Stomach (tissue), 19 donors: ENCODE measurements at places on chromosomes 6 and 20. TPM values are rescaled to one million over a fixed set of nuclear protein-coding genes. Genes with fewer than 3 reads are reported as not detected.

DNA sequence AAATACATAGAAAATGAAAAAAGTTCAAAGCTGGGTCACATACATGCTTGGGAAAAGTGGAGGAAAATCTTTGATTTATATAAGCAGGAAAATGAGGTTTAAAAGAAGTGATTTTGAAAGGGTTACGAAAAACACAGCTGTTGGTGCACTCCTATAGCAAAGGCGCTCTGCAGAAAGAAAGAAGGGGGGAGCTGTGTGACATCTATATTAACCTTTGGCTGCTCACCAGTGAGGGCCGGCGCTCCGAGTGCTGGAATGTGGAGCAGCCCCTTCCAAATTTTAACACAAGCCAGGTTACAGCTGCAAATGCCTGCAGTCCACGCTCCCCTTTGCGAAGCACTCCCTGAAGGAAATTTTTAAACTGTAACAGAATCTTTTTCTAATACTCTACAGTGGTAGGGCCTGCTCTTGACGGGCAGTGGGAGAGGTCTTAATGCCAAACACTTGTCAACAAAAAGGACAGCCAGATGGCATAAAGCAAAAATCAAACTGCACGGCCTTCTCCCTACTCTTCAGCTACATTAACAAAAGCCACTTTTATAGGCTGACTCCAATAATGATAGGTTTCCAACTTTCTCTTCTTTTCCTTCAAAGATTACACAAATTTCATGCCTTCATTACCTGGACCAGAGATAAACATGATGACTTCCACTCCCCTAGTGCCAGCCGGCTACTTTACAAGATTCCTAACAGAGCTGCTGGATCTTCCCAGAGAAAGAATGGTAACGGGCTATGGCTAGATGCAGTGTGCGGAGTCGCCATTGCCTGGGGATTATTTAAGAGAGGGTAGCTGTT is 4.8 kb downstream of the BMP7 start:
- DNase-seq, result peak; percentile 83

- DNase-seq, result no peak
Observed at GRCh38 chr6:156715839-156716238, 61.3 kb upstream of the ARID1B start.

DNA sequence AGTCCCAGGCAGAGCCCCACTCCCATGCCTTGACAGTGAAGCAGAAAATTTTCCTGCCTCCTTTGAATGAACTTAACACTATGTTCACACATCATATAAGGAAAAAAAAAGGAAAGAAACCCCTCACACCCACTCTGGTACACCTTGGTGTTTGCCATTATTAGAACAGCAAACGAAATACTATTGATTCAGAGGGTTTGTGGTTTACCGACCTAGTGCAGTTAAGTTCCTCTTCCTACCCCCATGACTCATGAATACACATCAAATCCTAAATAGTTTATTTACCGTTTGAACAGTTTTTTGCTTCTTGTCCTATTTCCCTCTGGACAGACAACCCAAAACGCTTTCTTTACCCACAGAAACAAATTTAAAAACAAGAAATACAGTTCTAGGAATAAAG is 237.7 kb downstream of the FOXA2 start:
- DNase-seq, result no peak

DNA sequence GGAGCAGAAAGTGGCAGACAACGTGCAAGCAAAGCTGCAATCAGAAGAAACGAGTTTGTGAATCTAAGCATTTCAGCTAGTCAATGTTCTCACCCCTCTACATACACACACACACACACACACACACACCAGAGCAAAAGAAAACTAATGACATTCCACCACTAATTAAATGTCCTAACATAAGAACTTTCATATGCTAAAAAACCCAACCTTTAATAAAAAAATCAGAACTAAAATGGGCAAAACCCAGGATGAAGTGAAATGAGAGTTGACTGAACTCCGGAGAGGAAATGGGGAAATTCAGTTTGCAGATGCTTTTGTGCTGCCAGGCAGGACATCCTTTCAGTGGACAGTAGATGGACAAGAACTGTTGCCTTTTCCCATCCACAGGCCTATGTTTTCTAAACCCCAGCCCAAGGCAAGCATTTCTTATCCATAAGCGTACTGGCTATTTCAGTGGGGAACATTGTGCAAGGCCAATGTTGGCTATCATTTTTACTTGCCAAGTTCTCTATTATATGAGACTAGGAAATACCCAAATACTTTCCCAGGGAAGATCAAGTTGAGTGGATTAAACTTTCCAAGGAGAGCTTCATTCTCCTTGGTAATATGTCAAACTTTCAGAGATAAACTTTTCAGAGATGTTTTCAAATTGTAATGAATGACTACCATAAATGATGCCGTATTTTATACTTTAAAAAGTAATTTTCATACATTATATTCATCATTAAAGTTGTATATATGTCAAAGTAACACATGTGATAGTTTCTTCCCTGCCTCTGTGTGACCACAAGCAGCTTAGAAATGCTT is 27.3 kb downstream of the RIN2 start:
- DNase-seq, result no peak

GRCh38 chr6:168318579-168319278 is 848 bp downstream of the DACT2 start:
- no peak for DNase-seq

DNA sequence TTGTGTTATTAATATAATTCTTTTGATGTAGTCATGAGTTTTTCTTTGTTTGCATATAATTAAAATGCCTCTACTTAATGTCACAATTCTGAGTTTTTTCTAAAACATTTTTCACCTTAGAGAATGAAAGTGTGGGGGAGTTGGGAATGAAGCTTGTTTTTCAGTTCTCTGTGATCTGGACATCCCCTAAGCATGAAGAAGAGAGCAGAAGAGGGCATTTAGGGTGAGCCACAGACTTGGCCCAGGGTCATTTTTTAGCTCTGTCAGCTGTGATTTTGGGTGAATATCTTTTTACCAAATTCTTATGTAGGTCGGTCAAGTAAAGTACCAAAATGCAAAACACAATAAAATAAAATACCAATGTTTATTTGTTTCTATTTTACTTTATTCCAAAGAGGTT is 3.9 kb downstream of the OTOR start:
- DNase-seq, result no peak

DNA sequence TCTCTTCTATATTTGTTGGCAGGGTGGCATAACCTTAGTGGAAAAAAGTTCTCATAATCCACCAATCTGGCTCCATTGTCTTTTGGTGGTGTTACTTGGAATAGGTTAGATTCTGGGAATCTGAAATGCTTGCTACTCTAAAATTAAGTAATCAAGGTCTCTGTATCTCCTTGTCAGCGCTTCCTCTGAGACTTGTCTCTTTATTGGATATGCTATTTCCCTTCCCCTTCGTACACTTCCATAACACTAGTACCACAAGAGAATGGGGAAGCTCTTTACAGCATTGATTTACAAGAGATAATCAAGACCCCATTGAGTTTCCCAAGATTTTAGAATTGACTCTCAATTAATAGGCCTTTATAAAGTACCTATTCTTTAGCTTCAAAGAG is 280.2 kb downstream of the ADGB start:
- DNase-seq, result no peak

DNA sequence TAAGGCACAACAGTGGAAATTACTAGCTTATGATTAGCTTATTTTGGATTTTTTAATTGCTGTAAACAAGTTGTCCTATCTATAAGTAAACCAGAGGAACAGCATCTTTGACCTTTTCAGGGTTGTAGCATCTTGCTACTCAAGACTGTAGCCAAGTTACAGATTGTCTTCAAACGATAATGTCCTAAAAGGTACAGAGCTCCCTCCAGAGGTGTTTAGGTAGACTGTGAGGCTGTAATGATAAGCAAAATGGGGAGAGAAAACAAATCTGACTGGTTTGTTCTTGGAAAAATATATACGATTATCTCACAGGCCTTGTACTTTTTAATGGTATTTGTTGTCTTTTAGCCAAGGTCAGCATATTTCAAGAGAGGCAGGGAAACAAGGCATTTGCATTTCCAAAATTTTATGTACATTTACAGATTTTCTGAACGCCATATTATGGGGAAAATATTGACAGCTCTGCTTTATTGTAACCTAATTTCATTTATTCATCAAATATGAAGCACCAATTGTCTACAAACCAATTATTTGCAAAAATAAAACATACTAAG is 273.4 kb downstream of the MEI4 start:
- DNase-seq, result peak; percentile 58

- DNase-seq, result peak; percentile 53
Observed at GRCh38 chr6:154981079-154981870, 13.8 kb upstream of the TIAM2 start.

- peak; percentile 69 for DNase-seq
Observed at GRCh38 chr6:121873595-121873994, 438.1 kb downstream of the GJA1 start.

GRCh38 chr20:5657190-5657875 is 92.9 kb upstream of the SHLD1 start:
- peak; percentile 88 for DNase-seq

- DNase-seq, result no peak
Observed at GRCh38 chr6:99521633-99522151, 6.5 kb upstream of the USP45 start.

GRCh38 chr6:14320332-14320731 is 202.8 kb downstream of the CD83 start:
- no peak for DNase-seq

DNA sequence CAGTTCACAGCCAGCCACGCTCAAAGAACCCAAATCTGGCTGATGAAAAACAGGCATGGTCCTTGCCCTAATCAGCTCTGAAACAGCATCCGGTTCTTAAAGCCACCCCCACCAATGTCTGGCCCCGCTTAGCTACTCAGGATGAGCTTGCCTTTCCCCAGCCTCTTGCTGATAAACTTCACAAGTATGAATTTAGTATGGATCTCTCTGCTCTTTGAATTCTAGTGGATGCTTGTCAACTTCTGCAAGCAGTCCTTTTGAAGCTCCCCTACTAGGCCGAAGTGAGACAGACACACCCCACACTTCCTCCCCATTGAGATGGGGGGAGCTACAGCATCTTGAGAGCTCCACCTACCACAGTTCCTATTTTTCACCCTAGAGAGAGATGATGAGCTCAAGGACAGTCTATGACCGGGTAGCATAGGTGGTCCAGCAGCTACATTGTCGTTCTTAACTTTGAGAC is 36.7 kb downstream of the EBF4 start:
- no peak for DNase-seq

- DNase-seq, result no peak
Observed at GRCh38 chr6:140256248-140256647, 881.8 kb upstream of the CITED2 start.

- no peak for DNase-seq
Observed at GRCh38 chr6:33124525-33124901, 48.7 kb downstream of the HLA-DPB1 start.

- DNase-seq, result no peak
Observed at GRCh38 chr6:148701375-148701774, 45.5 kb upstream of the UST start.

- no peak for DNase-seq
Observed at GRCh38 chr20:10449270-10449669, 14.2 kb downstream of the SLX4IP start.

GRCh38 chr20:62122654-62123449 is 577 bp downstream of the LSM14B start:
- peak; percentile 85 for DNase-seq

- no peak for DNase-seq
Observed at GRCh38 chr6:81298751-81299150, 453.7 kb downstream of the TENT5A start.

B3GAT2 gene
- total RNA-seq, result not detected

HINT3 gene
- 24.3 TPM for total RNA-seq

HS3ST5 gene
- total RNA-seq, result not detected

RNF144B gene
- 19.3 TPM for total RNA-seq

MAFB gene
- 22.9 TPM for total RNA-seq

PROKR2 gene
- total RNA-seq, result not detected

GPX5 gene
- total RNA-seq, result not detected

RHAG gene
- not detected for total RNA-seq
